Stimulated activated CD4-positive, alpha-beta T cell treated with anti-CD3 and anti-CD28 coated beads, Interleukin-4, amount 100 ng/mL, for 1 hour (primary cell): ENCODE measurements at places on chromosomes 16 and 17.

- DNase-seq = peak; percentile 48
Measured at GRCh38 chr17:40615068-40615840, 32.4 kb downstream of the SMARCE1 start.

DNA sequence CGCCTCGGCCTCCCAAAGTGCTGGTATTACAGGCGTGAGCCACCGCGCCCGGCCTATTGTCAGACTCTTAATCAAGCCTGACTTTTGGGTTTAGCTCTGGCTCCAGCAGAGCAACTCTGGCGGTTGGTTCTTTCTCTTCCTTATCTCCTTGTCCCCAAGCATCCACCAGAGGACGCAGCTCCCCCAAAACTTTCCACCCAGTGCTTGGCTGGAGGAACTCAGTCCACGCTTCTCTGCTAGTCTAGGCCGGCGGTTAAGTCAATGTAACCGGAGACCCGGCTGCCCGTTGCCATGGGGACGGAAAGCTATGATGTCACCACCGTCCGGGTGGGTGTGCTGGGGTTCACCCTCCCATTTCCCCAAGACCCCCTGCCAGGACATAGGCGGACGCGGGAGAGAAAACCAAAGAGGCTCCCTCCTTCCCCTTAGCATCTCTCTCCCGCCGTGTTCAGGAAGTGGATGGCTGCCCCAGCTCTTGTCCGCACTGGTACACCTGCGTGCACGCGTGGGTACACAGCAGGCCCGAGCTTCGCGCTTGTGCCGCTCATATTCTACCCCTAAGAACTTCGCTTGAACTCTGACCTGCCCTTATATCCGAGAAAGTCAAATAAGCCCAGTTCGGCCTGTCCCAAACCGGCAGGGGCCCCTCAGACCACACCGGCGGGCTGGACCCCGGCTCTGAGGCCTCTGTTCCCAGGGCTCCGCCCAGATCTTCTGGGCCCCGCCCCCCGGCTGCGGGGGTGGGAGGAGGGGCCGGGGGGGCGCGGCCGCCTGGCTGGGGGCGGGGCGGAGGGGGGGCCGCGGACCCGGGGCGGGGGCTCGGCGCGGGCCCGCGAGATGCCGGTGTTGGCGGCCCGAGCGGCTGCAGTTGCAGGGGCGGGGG, at the start of gene RND2:
RND2 (plus strand) TSS at position 825 of the 883 bp plus-strand sequence. CDS start 117 bp downstream, outside the sequence.
- peak; percentile 74 for DNase-seq

DNA sequence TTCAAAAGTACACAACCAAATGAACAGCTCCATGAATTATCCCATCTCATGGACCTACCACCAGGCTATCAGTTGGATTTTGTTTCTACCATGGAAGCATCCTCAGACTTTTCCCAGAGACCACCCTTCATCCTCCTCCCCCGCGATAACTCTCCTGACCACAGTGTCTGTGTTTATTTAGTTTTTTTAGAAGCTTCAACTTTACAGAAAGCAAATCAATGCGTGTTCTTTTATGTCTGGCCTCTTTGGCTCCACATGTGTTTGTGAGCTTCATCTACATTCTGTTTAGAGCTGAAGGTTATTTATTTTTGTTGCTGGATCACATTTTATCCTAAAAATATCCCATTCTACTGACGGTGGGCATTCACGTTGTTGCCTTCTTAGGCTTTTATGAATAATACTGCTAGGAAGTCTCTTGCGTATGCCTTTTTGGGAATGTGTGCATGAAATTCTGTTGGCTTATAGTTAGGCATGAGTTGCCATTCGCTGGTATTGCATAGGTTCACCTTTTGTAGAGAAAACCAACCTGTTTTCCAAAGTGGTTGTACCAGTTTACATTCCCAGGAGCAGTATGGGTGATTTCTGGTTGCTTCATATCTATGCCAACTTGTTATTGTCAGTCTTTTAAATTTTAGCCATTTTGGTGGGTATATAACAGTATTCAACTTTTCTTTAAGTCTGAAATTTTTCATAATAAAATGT, 83.0 kb downstream of the CMIP start:
- DNase-seq = no peak

DNA sequence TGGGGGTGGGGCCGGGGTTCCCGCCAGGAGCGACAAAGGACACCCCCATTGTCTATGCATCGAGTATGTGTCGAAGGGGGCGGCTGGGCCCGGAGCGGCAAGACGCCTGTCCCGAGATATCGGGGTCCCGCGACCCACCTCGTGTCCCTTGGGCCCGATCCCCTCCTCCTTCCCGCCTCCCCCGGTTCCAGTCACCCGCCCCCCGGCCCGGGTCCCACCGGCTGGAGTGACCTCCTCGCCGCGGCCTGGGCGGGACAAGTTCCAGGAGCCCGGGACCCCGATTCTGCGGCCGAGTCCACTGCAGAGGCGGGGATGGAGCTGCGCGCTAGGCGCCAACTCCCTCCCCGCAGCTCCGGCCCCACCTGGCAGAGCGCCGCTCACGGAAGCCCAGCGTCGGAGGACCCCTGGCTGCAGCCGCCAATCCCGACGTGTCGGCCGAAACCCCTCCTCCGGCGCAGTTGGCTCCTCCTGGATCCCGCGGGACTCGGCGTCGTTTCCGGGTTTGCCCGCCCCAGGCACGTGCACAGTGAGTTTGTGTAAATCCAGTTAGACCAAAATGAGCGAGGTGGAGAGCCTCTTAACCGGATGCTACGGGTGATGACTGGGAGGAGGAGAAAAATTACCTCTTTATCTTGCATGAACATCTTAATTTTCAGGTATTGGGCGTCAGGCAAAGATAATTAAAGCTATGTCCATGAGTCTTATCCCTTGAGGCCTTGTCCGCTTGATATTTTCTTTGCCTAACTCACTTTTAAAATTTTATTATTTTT, at the start of gene NMRAL1:
NMRAL1 (minus strand) TSS at position 434 of the 770 bp plus-strand sequence. CDS start 493 bp downstream, outside the sequence.
- DNase-seq = peak; percentile 84

DNA sequence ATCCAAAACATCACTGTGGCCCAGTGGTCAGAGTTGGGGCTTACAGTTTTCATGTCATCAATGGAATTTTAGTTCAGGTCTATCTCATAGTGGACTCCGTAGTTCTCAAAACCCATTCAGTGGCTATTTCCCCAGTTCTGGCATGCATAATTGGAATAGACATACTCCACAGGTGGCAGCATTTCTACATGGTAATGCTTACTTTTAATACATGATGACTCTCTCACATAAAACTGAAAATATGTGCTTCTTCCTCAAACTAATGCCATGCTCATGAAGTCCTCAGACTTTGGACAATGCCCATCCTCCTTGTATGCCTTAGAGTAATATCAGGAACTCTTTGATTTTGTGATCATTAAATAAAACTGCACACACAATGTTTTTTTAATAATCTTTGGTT, 857.4 kb upstream of the GOT2 start:
- DNase-seq = no peak
